ENCODE measurements at places on chromosomes 1 and 21. TPM values are rescaled to one million over a fixed set of nuclear protein-coding genes. Genes with fewer than 3 reads are reported as not detected.

BRINP2 gene
- total RNA-seq = 0.49 TPM

BCL2L15 gene
- 2.9 TPM for total RNA-seq

PTPN7 gene
- 7.9 TPM for total RNA-seq

SAMD13 gene
- total RNA-seq = not detected

MNDA gene
- total RNA-seq = 3.2 TPM

ZBED6 gene
- 19.9 TPM for total RNA-seq

DENND2C gene
- total RNA-seq = 25.5 TPM

GBP6 gene
- total RNA-seq = 23.1 TPM

TAL1 gene
- total RNA-seq = 7.1 TPM

MOB3C gene
- 33.9 TPM for total RNA-seq

OR6N1 gene
- total RNA-seq = not detected

PRR9 gene
- not detected for total RNA-seq

TFAP2E gene
- 6.4 TPM for total RNA-seq

CD1E gene
- 2.5 TPM for total RNA-seq

STXBP3 gene
- total RNA-seq = 167 TPM

DNA sequence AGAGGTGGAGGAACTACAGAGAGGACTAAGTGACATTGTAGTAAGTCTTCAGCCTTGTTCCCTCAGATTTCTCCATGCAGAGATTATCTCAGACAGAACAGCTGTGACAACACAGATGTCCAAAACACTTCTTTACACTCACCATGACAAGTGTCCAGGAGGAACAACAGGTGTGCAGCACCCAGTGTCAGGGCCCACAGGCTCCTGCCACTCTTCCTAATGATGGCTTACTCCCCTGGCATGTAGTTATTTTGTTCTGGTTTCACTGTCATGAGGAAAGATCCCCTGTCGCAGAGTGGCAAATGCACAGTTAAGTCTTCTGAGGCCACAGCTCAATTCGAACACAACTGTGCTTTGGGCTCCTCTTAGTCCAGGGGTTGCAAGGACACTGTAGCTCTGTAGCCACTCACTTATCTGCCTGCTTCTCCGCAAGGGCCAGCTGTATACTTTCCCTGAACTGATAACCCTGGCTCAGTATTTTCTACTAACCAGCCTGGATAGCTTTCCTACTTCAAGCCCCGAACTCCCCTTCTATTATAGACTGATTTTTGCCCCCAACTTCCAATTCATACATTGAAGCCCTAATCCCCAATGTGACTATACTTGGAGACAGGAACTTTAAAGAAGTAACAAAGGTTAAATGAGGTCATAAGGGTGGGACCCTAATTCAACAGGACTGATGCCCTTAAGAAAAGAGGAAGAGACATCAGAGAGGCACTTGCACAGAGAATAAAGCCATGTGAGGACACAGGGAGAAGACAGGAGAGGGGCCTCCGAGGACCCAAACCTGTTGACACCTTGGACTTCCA is 11.1 kb downstream of the PDZK1 start:
- DNase-seq = no peak

DNA sequence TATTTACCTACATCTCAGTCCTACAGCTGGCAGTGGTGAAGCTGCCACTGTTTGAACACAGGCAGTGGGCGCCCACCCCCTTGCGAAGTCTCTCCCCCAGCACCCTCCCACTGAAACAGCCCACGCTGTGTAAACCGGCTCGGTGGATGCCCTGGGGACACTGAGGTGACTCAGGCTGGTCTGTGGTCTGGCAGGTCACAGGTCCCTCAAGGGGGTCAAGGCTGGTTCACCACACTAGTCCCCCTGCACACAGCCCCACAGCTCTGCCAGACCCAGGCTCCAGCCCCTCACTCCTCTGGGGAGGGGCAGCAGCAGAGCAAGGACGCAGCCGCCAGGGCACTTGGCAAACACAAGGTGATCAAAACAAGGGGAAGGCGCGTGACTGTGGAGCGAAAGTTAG is 7.6 kb downstream of the CHD5 start:
- DNase-seq = no peak

- DNase-seq = no peak
Observed at GRCh38 chr1:48266576-48266975, 44.1 kb downstream of the SLC5A9 start.

- no peak for DNase-seq
Observed at GRCh38 chr1:175163702-175164101, 28.9 kb downstream of the KIAA0040 start.

GRCh38 chr1:17674726-17675500 is 80.2 kb upstream of the ACTL8 start:
- DNase-seq = no peak

- DNase-seq = no peak
Observed at GRCh38 chr21:42111470-42111743, 40.3 kb downstream of the UMODL1 start.

GRCh38 chr1:231751415-231751814 is 124.8 kb downstream of the DISC1 start:
- no peak for DNase-seq

- DNase-seq = no peak
Observed at GRCh38 chr1:54581621-54582035, 33.6 kb downstream of the ACOT11 start.

DNA sequence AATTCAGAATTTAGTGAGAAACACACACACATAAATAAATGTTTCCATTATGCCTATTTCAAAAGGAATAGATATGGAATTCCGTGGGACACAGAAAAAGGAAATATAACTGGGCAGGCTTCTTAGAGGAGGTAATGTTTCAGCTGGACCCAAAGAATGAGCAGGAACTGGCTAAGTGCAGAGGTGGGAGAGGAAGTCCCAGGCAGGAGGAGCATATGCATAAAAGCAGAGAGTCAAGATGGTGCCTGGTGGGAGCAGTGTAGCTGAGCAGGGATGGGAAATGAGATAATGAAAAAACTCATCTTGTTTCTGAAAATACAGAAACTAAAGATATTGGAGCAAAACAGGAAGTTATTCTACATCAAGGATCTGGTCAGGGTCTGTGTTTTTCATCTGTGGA is 115.2 kb upstream of the MAGI3 start:
- no peak for DNase-seq

- no peak for DNase-seq
Observed at GRCh38 chr1:221141606-221142285, 262.5 kb downstream of the HLX start.

DNA sequence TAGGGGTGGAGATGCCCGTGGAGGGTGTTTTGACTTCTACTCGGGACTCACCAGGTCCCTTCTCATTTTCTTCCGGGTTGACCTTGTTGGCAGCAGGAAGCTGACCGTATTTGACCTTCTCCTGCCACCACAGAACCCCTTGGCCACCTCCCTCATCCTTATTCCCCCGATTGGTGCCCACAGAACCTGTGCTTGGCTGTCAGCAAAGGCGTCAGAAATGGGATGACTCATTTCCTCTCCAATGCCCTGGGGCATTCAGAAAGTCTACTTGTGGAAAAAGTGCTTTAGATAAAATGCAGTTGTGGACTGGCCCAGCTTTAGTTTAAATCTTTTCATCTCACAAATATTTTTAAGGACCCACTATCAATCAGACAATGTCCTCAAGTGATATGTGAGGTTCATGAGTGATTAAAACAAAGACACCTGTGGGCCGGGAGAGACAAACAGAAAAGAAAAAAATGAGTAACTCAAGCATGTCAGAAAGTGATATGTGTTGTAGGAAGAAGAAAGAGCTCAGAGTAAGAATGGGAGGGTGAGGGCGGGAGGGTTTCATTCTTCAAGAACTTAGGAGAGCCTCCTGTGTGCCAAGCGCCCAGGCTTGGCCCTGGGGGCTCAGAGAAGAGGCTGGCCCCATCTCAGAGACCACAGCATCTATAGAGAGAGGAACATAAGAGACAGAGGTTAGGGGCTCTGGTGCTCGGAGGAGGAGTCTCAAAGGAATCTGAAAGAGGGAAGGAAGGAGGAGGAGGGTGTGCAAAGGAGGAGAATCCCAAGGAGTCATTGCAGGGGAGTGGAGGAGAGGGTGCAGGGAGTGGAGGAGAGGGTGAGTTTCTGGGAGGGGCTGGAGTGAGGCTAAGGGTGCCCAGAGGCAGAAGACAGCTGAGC is 221.6 kb upstream of the VAMP3 start:
- DNase-seq = no peak

DNA sequence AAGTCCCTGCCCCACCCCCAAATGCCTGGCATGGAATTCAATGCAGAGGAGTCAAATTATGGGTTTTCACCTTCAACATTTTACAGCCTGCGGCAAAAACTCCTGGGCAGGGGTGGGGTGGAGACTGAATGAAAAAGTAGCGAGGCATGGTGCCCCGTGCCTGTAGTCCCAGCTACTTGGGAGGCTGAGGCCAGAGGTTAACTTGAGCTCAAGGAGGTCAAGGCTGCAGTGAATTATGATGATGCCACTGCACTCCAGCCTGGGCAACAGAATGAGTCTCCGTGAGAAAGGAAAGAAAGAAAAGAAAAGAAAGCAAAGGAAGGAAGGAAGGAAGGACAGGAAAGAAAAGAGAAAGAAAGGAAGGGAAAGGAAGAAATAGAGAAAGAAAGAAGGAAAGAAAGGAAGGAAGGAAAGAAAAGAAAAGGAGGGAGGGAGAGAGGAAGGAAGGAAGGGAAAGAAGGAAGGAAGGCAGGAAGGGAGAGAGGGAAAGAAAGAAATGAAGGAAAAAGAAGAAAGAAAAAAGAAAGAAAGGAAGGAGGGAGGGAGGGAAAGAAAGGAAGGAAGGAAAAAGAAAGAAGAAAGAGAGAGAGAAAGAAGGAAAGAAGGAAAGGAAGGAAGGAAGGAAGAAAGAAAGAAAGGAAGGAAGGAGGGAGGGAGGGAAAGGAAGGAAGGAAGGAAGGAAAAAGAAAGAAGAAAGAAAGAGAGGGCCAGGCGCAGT is 11.1 kb downstream of the LEMD1 start:
- DNase-seq = no peak

- DNase-seq = no peak
Observed at GRCh38 chr1:113662101-113662500, 97.2 kb downstream of the PHTF1 start.

GRCh38 chr1:20936621-20937020 is 149.5 kb upstream of the HP1BP3 start:
- DNase-seq = no peak

- no peak for DNase-seq
Observed at GRCh38 chr1:210883821-210884220, 250.1 kb downstream of the KCNH1 start.

- DNase-seq = no peak
Observed at GRCh38 chr1:8474369-8474768, 156.5 kb downstream of the SLC45A1 start.

DNA sequence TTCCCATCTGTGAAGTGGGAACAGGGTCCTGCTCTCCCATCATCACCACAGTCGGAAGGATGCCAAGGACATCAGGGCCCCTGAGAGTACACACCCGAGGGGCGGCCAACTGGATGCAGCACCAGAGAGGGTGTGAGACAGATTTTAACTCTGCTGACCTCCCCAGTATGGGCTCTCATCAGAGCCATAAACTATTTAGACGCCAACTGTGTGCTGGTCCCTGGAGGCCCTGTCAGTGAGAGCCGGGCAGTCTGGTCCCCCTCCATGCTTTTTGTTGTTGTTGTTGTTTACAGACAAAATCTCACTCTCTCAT is 1.7 kb downstream of the FGR start:
- DNase-seq = no peak

DNA sequence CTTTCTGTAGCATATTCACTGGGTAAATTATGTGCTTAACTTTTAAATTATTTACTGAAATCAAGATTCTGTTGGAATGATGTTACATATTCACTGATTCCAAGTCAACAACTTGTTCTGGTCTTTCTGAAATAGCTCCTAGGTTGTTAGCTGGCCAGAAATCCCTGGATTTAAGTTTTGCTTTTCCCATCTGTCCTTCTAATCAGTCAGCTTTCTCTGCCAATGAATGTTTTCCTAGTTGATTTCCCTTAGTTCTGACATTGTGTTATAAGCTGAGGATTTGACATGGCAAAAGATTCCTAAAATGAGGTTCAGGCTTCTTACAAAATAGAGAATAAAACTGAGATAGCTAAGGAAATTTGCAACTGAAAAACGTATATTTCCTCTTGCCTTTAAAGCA is 1479.6 kb downstream of the MRPL39 start:
- no peak for DNase-seq

- DNase-seq = no peak
Observed at GRCh38 chr1:150615346-150616201, 13.8 kb downstream of the ENSA start.
